ENCODE measurements at places on chromosomes 16 and 17.
A peak's percentile ranks its signal among the peaks of the same experiment; 100 is the strongest.

DNA sequence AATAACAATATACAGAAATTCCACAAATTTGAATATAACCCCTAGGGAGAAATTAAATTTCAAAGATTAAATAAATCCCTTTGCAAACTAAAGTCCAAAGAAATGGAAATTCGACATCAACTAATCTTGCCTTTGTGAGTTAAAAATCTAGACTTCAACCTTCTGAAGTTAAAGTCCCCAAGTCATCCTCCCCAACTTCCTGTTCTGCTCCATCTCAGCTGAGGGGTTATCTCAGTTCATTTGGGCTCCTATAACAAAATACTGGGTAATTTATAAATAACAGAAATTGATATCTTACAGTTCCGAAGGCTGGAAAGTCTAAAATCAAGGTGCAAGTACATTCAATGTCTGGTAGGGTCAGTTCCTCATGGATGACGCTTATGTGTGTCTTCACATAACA lies 22.8 kb upstream of the KDM6B start:
- no peak for DNase-seq

GRCh38 chr16:6905601-6906000 lies 427.0 kb upstream of the RBFOX1 start:
- DNase-seq = no peak

DNA sequence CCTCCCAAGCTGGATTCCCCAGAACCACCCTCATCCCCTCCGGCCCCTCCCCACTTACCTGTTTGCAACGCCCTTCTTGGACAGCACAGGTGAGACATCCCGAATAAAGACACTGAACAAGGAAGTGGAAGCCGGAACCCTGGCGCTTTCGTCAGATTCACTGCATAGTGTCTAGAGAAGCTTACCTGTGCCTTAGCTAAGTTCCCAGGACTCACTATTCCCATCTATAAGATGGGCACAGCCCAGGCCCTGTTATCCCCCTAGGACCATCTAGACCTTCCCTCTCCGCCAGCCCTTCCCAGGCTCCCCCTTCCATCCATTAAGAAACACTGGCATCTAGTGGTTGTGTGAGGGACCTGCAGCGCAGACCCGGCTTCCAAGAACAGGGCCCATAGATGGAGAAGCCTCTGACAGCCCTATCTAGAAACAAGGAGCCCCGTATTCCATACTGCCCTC lies 26.9 kb upstream of the RPL38 start:
- DNase-seq = peak; percentile 57

- peak; percentile 93 for DNase-seq
Measured at GRCh38 chr17:7483255-7484066, 705 bp upstream of the POLR2A start.

DNA sequence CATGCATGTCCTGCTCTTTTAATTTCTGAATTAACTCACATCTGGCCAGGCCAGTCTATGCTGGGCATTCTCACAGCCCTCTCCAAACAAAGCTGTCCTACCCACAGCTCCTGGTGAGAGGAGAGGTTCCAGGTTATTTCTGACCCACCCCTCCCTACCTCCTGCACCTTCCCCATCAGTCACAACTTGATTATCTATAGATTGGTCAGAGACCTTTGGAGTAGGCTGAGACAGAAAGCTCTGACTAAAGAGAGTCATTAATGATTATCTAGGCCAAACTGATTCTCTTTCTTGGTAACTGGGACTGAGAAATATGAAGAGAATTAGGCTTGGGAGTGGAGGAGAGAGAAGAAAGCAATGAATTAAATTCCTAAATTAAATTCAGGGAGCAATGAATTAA lies 1.4 kb upstream of the KRT222 start:
- no peak for DNase-seq

- DNase-seq = peak; percentile 53
Measured at GRCh38 chr17:44187131-44187899, 543 bp downstream of the TMUB2 start.

DNA sequence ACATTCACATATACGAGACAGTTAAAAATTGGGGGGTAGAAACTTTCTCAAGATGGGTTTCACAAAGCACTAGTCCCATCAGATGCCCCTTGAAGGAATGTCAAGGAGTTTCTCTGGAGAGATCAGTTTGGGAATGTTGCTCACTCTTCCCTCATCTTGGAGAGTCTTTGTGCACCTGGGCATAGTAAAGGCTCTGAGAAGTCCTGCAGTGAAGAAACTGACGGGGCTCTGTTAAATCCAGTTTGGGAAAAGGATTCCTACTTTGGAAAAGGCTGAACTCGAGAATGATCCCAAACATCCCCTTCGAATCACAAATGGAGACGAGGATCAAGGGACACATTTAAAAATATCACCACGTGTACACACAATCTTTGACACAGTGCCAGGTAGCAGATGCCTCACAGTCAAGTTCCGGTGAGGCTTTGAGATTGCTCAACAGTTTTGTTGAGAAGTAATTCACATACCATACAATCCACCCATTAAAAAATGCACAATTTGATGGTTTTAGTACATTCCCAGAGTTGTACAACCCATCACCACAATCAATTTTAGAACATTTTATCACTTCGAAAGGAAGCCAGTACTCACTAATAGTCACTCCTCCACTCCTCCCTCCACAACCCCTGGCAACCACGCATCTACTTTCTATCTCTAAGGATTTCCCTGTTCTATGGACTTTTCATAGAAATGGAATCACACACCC lies 203.4 kb upstream of the FOXF1 start:
- peak; percentile 96 for DNase-seq

DNA sequence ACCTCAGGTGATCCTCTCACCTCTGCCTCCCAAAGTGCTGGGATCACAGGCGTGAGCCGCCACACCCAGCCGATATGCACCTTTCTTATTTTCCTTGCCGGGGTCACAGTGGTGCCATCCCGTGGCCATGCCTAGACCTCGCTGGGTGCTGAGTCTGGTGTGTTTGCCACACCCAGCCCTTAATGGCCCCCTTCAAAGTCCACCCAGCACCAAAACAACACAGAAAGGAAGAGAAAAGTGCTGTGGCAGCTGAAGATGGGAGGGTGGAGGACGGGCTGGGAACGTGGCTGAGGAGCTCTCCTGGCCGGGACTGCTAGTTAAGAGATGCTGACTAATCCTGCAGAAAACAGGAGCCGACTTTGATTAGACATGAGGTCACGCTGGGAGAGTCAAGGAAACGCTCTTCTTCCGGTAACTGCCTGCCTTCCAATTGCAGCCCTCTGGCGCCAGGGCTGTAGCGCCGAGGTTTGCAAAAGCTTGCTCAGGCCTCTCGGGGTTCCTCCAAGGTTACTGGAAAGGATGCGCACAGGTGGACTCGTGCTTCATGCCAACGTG lies 10.9 kb downstream of the SLC43A2 start:
- peak; percentile 74 for DNase-seq

- DNase-seq = peak; percentile 41
Measured at GRCh38 chr17:59832883-59833379, 59.8 kb downstream of the TUBD1 start.

- no peak for DNase-seq
Measured at GRCh38 chr16:397135-397661, at the start of gene NME4. NME4 (plus strand) TSS chr16:397199; CDS start chr16:397223, 24 bp downstream.

GRCh38 chr16:54031107-54031760 lies 255.4 kb downstream of the IRX3 start:
- DNase-seq = peak; percentile 34

- no peak for DNase-seq
Measured at GRCh38 chr17:75602644-75603043, 15.0 kb downstream of the MYO15B start.

DNA sequence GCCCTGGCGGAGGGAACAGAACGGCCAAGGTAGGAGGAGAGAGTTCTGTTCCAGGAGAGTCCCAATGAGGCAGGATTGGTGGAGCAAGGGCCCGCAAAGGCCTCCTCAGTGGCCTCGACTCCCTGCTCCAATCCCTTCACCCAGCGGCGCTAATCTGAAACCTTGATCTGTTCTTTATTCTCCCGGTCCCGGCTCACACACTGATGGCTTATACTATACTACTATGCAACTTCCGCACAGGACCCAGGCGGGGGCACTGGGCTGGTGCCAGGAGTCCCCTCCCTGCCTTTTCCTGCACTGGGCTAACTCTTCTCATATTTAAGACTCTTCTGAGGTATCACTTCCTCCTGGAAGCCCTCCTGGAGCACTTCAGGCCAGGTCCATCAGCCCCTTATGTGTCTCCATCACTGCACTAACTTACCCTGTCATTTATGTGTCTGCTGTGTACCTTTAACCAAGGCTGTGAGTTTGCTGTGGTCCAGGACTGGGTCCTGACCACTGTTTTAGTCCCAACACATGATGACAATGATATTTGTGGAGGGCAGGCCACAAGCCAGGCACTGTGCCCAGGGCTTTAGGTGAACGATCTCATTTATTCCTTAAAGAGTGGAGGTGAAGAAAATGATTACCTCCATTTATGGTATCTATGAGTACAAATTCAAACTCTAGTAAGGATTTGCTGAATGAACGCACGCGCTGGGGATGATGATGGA lies 6.8 kb downstream of the CCDC102A start:
- no peak for DNase-seq

- DNase-seq = no peak
Measured at GRCh38 chr16:10367616-10368188, 18.2 kb upstream of the ATF7IP2 start.

DNA sequence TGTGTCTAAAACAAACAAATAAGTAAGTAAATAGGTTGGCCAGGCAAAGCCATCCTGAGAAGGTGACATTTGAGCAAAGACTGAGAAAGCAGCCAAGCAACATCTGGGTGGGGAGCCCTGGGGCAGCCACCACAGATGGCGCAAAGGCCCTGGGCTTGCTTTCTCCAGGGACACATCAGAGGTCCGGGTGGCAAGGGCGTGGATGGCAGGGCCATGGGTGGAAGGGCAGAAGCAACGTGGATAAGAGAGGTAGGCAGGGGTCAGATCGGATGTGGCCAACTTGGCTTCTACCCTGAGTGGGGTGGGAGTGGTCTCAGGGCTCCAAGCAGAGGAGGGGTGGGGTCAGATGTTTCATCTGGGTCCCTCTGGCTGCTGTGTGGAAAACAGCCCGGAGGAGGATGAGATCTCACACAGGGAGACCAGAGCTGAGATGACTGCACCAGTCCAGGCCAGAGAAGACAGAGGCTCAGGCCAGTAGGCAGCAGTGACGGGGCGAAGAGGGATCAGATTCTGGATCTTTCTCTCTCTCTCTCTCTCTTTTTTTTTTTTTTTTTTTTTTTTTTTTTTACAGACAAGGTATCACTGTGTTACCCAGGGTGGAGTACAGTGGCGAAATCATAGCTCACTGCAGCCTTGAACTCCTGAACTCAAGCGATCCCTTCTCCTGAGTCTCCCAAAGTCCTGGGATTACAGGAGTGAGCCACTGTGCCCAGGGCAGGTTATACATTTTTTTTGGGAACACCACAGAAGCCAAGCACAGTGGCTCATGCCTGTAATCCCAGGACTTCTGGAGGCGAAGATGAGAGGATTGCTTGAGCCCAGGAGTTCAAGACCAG lies 6.1 kb upstream of the SPN start:
- DNase-seq = no peak

DNA sequence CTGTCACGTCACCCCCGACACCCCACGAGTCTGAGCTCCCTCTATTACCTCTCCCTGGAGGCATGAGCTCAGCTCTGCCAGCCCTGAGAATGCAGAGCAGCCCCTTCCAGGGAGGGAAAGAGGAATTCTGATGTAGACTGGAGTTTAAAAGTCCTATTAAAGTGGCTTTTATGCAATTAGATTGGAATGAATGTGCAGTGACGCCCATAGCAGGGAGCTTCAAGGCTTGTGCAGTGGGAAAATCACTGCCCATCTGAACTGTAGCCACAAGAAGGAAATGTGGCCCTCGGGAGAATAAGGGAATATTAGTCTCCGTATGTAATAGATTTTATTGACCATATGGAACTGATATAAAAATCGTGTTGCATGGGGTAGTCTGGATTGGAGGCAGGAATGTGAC lies 66.9 kb downstream of the ZNF423 start:
- DNase-seq = peak; percentile 35

GRCh38 chr17:62017912-62018311 lies 47.2 kb downstream of the MED13 start:
- DNase-seq = no peak

DNA sequence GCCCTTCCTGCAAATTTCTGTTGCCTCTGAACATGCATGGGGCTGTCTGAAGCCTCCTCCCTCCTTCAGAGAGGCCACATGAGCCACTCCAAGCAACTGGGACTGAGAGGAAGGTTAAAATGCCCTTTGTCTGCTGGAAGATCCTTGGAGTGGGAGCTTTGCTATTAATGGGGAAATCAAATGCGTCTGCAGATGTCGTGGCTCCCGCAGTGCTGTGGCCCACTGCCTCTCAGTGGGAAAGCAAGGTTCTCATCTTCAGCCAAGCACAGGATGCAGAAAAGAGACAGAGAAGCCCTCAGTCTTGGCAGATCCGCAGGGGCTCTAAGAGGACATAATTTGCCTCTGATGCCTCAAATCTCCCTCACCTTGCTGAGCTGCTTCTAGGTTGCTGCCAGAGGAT lies 34.8 kb downstream of the PEMT start:
- no peak for DNase-seq

- DNase-seq = no peak
Measured at GRCh38 chr16:78589331-78589730, 489.9 kb downstream of the WWOX start.

- no peak for DNase-seq
Measured at GRCh38 chr16:64203126-64203525, 918.7 kb downstream of the CDH11 start.

GRCh38 chr16:78128913-78129312 lies 29.5 kb downstream of the WWOX start:
- no peak for DNase-seq

DNA sequence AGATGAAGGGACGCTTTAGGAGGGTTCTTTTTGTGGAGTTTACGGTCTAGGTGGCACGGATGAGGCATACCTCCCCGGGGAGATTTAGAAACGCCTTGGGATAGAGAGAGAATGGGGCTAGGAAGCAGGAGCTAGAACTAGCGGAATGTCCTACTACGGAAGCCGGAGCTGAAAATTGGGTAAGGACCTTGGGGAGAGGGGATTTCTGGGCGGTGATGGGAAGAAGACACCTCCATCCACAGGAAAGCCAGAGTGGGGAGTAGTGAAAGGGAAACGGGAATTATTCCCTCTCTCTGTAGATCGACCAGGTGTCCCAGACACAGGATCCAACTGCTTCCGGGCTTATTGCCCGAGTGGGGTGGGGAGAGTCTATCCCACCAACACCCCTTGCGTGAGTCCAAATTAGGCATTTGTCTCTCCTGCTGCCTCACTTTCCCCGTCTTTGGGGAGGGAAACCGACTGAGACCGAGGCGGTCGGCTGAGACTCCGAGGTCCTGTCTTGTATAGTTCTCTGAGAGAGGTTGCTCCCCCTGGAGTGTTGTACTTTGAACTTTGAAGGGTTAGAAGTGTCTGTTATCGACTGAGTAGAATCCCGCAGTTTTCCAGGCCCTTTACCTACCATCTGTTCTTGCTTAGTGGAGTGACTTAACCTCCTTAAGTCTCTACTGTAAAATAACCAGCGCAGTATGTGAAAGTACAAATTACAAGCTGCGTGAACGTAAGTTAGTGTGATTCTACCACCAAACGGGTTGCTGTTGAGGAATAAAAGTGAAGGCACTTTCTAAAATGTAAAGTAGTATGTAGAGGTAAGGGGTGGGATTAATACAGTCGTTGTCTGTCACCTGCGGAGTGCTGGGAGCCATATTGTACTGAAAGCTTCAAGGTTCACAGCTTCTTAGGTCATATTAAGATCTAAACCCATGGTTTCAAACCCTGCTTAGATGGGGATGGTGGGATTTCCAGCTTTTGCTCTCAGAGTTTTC lies 1.0 kb downstream of the RSPRY1 start:
- peak; percentile 45 for DNase-seq
